ENCODE measurements at places on chromosomes 7 and 10. TPM values are rescaled to one million over a fixed set of nuclear protein-coding genes. Genes with fewer than 3 reads are reported as not detected.

Gene PKD1L1
- 0.48 TPM for total RNA-seq

Gene TMEM176A
- total RNA-seq: not detected

Gene C10orf62
- 0.32 TPM for total RNA-seq

Gene ZNF365
- 4.5 TPM for total RNA-seq

Gene SAP25
- 25.9 TPM for total RNA-seq

DNA sequence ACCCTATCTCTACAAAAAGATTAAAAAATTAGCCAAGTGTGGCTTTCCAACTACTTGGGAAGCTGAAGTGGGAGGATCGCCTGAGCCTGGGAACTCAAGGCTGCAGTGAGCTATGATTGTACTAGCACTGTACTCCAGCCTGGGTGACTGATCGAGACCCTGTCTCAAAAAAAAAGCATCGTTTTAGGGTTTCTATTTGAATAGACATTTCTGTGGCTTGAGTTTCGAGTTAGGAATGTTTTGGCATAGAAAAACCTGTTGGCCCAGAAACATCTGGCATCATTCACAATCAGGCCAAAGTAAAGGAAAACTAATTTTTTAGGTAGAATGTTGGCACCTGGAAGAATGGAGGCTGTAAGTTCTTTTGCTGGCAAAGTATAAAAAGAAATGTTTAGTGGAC lies 72.4 kb downstream of the AUTS2 start:
- DNase-seq: no peak

DNA sequence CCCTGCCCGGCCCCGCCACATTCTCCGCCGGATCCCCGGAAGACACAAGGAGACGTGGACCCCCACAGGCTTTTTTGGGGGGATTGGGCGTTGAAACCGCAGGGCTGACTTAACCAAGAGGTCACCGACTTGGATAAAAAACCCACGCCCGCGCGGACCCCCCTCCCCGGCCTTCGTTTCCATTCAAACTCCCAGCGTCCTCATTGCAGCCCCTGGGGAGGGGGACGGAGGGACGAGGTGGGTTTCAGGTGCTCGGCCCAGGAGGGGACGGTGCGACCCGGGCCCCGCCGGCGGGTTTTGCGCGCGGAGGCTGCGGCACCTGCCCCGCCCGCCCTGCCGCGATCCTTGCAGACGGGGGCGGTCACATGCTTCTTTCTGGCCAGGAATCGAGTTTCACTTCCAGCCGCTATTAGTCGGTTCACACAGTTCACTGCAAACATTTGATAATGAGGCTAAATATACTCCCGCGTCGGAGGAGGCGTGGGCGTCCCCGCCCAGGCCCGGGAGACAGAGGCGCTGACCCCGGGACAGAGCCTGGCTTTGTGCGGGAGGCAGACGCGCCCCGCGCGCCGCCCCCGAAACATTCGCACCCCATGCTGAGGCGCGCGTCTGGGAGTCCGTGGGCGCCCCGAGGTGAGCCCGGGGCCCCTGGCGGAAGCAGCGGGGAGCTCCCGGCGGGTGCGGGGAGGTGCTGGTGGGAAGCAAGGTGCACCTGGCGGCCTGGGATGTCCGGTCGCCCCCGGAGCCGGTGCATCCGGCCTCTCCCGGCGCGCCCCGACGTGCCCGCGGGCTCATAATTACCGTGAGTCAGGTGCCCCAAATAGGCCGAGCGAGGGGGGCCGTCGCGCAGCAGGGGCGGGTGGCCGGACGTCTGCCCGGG lies 2.7 kb upstream of the PDGFA start:
- peak; percentile 59 for DNase-seq

DNA sequence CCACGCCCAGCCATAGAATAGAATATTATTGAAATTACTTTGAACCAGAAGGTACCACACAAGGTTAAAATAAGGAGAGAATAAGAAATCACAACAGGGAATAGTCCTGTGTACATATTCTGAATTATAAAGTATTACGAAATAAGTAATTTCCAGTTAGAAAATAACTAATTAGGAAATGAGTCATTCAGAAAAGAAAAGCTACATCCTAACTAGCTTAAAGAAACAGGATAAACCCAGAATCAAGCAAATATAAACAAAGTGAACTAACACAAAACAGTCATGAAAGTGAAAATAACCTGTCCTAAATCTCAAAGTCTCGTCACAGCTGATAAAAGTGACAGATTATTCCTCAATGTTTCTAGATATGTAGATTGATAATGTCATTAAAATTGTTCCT lies 74.8 kb upstream of the NEBL start:
- no peak for DNase-seq

DNA sequence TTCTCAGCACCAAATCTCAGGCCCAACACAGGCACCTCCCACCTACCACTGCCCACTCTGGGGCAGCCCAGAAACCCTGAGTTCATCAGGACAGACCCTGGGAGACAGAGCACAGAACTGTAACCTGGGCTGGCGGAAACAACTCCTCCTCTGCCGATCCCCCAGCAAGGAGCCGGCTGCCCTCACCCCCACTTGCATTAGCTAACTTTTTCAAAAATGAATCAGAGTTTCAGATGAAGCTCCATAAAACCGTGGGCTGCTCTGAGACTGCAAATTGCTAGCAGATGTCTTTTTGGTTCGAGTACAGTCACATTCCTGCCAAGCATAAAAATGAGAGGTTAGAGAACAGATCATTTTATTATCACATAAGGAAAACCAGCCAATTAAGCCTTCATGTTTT lies 93.4 kb upstream of the PARD3 start:
- DNase-seq: no peak

DNA sequence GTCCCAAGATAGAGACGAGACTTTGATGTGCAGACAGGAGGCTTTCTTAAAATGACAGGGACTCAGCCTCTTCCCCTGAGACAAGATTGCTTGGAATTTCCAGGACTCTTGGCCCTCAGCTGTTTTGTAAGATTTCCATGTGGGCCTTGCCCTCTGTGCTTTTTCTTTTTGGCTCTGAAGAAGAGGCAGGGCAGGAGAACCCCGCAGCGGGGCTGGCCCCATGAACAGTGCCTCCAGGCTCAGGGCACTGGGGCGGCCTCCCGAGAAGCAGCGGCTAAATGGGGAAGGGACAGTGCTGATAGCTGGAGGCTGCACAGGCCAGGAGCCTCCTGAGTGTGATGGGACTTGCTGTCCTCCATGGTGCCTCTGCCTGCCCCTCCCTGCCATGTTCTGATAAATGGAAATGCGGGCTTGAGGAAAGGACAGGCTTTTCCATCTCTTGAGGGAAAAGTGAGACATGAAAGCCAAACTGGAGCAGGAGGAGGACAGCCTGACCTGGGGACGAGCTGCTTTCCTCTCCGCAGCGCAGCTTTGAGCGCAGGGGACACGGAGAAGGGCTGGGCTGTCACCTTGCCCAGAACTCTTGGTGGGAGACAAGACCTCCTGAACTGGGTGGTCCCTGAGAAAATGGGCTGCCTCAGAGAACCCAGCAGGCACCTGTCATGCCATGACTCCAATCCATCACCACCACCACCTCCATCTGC lies 12.1 kb downstream of the SAP25 start:
- DNase-seq: no peak

DNA sequence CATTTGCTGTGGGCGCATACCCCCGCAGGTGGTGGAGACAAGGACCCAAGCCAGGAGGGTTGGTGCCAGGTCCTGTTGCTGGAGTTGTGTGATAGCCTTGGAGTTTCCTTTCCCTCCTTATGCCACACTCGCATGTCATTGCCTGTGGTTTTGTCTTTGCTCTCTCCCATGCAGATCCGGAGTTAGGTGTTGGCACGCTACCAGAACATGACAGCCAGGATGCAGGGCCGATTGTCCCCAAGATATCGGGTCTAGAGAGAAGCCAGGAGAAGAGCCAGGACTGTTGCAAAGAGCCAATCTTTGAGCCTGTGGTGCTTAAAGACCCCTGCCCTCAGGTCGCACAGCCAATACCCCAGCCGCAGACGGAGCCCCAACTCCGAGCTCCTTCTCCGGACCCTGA lies 369.2 kb upstream of the GALNT17 start:
- DNase-seq: no peak

DNA sequence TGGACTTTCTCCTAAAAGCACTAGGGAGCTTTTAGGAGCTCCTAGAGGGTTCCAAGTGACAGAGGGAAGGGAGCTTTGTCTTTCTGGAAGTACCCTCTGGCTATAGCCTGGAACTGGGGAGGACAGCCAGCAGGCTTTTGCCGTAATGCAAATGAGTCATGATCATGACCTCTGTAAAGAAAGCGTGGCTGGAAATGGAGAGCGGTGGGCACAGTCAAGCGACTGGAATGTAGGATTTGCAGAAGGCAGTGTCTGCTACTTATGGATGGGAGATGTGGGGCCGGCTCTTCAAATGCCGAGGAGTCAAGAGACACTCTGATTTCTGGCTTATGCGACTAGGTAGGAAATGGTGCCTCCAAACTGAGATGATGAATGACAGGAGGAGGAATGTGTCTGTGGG lies 34.6 kb upstream of the PLPP4 start:
- no peak for DNase-seq

DNA sequence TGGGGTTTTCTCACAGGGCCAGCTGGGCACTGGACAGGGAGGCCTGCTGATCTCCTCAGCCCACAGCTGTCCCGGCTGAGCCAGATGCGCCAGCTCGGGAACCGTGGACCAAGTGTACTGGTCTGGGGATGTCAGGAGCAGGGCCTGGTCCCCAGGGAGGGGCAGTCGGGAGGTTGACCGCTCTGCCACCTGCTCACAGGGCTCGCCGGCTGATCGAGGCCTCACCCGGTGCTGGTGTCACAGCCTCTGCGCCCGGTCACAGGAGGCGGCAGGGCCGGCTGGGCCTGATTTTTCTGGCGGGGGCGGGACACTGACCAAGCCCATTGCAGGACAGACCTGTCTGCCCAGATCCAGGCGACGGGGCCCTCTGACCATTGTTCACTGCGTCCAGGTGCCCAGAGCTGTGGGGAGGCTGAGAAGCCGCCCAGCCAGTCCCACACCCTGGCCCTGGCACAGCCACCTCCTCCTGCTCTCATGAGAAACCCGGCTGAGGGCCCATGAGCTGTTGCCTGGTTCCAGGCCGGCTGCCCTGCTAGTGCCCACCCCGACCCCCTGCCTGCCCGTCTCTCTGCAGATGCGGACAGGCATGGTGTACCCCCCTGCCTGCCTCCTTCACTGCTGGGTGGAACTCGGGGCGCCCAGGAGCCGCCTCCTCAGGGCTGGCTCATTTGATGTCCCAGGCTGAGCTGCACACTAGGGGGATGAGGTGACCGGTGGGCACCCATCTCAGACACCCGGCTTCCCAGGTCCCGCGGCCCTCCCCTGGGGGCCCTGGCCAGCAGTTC lies 3.0 kb upstream of the TMEM184A start:
- no peak for DNase-seq

All from natural killer cell (primary cell).